ENCODE measurements at places on chromosomes 12 and 14. TPM values are rescaled to one million over a fixed set of nuclear protein-coding genes. Genes with fewer than 3 reads are reported as not detected.

- no peak for DNase-seq
- H3K36me3 ChIP-seq = no peaks in the 10 kb centered on the region
- no peaks in the 10 kb centered on the region for H3K27me3 ChIP-seq
- H3K27ac ChIP-seq = peak overlapping the region; percentile 67
- H3K4me1 ChIP-seq = peaks cover 38% of the 10 kb centered on the region
Measured at GRCh38 chr12:46179693-46180452, 89.0 kb downstream of the SLC38A1 start.

DNA sequence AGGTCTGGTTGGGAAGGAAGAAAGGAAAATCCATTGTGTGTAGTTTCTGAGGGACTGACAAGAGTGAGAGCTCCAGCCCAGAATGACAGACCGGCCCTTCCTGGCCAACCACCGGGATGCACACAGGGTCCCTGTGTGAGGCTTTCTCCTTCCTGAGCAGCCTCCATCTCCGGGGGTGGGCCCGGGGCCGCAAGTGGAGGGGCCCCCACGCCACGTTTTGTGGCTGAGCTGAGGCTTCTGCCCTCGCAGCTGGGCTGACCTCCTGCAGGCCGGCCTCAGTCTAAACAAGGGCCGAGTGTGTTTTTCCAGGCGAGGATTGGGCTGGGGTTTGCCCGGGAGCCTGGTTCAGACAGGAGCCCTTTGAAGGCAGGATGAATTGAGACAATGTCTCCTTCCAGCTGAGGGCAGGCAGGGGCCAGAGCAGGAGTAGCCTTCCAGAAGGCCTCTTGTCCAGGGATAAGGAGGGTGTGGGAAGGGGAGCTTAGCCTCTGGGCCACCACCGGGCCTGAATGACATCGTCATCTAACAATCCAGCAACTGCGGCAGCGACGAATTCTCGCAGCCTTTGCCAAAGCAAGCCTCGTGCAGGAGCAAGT is 96.5 kb upstream of the NCOR2 start:
- no peak overlapping the region for H3K27ac ChIP-seq
- no peaks in the 10 kb centered on the region for H3K4me1 ChIP-seq
- H3K4me3 ChIP-seq = no peak overlapping the region
- H3K27me3 ChIP-seq = no peaks in the 10 kb centered on the region
- DNase-seq = no peak
- H3K36me3 ChIP-seq = peaks cover 6% of the 10 kb centered on the region

DNA sequence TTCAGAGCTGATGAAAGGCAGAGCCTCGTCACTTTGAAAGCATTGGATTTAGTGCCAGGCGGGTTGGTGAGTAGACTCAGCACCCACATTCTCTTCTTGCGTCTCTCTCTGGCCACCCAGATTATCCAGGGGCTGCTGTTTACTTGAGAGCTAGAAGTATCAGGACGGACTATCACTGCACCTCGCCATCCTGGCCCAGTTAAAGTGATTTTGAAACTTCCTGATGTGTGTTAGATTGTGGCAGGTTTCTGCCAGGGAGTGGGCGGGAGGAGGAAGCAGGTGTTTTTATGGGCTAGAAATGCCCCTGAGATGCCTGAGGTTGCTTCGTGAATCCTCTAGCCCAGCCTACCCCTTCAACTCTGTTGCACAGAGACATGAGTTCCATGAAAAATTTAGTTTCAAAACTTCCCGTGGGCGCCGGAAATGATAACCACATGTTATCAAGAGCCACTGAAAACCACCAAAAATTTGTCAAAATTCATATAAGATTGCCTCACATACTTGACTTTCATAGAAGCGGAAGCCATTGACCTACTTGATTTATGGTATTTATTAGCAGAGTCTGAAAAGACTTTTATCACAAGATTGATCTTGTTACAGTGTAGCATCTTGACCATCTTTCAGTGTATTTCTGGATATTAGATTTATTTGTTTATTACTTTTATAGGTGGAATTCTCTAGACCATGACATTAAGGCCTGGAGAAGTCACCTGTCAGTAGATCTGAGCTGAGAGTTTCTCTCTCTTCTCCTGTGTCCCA is 466.0 kb downstream of the RAD51B start:
- peak overlapping the region; percentile 98 for H3K27ac ChIP-seq
- peak overlapping the region; percentile 71 for H3K4me3 ChIP-seq
- H3K36me3 ChIP-seq = no peaks in the 10 kb centered on the region
- no peaks in the 10 kb centered on the region for H3K27me3 ChIP-seq

Gene AQP6
- not detected for total RNA-seq

GRCh38 chr14:51595881-51596455 is 55.7 kb upstream of the FRMD6 start:
- H3K36me3 ChIP-seq = no peaks in the 10 kb centered on the region
- no peak overlapping the region for H3K27ac ChIP-seq
- peaks cover 38% of the 10 kb centered on the region for H3K27me3 ChIP-seq
- no peaks in the 10 kb centered on the region for H3K4me1 ChIP-seq

GRCh38 chr12:79891506-79892162 is 43.3 kb downstream of the PPP1R12A start:
- H3K4me1 ChIP-seq = peaks cover 53% of the 10 kb centered on the region
- H3K4me3 ChIP-seq = no peak overlapping the region
- peak overlapping the region; percentile 43 for H3K27ac ChIP-seq
- DNase-seq = no peak
- H3K27me3 ChIP-seq = no peaks in the 10 kb centered on the region

DNA sequence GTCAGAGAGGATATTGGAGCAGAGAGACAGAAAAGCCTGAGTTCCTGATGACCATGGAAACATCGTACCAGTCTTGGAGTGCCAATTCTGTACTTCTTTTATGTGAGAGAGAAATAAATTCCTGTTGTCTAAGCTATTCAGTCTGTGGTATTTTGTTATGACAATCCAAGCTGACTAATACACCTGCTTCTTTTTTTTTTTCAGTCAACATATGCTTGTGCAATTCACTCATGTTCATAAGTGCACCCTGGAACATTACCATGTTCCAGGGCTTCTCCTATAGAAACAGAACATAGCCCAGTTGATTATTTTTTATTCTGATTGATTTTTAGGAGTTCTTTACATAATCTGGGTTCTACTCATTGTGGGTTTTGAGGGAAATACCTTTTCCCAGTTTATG is 1.7 kb upstream of the CHPT1 start:
- H3K36me3 ChIP-seq = no peaks in the 10 kb centered on the region
- no peak for DNase-seq
- H3K4me3 ChIP-seq = no peak overlapping the region
- no peak overlapping the region for H3K27ac ChIP-seq
